ENCODE measurements at places on chromosomes 2 and 18. TPM values are rescaled to one million over a fixed set of nuclear protein-coding genes. Genes with fewer than 3 reads are reported as not detected.
A peak's percentile ranks its signal among the peaks of the same experiment; 100 is the strongest.

- no peaks in the 10 kb centered on the region for H3K36me3 ChIP-seq
- no peak overlapping the region for H3K27ac ChIP-seq
- DNase-seq, result no peak
- no peaks in the 10 kb centered on the region for H3K27me3 ChIP-seq
These were observed 195.1 kb downstream of the ACKR3 start for GRCh38 chr2:236764716-236765115.

DNA sequence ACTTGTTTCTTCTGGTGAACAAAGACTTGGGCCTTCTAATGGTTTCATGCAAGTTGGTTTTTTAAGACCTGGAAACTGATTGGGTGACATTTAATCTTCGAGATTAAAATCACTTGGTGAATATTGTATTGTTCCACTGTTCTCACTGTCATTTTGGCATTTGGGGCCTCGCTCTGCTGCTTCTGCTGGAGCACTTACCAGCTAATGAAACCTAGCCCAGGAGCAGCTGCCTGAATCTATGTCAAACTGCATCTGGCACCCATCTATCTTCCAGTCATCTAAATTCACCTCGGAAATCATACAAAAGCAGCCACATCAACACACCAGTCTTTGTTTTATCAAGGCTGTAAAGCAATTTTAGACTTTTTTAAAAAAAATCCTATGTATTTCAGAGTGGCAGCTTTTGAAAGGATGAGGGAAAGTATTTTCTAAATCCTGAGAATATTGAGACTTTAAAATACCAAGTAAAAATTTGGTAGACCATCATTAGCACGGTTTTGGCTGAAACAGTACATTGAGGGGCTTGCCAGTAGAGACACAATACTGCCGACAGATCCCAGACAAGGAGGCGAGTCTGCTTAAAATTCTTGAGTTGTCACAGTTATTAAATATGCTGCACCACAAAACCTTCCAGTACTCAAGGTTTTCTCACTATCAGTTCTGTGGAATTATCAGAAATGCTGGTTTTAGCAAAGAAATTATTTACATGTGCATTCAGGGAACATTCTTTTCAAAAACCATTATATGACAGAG, 26.1 kb upstream of the SERTAD2 start:
- DNase-seq, result no peak
- no peak overlapping the region for H3K27ac ChIP-seq
- H3K4me3 ChIP-seq, result no peak overlapping the region
- H3K27me3 ChIP-seq, result no peaks in the 10 kb centered on the region
- no peaks in the 10 kb centered on the region for H3K4me1 ChIP-seq
- no peaks in the 10 kb centered on the region for H3K36me3 ChIP-seq

- no peak overlapping the region for H3K27ac ChIP-seq
- H3K36me3 ChIP-seq, result no peaks in the 10 kb centered on the region
- no peaks in the 10 kb centered on the region for H3K27me3 ChIP-seq
- H3K4me1 ChIP-seq, result no peaks in the 10 kb centered on the region
These were observed 71.6 kb downstream of the PXDN start for GRCh38 chr2:1672738-1673137.

The IL36RN gene
- not detected for total RNA-seq

The PSMA8 gene
- total RNA-seq, result not detected

The TXNDC2 gene
- total RNA-seq, result not detected

The PLGLB2 gene
- total RNA-seq, result 1.8 TPM

- no peak overlapping the region for H3K27ac ChIP-seq
- H3K4me3 ChIP-seq, result no peak overlapping the region
- H3K36me3 ChIP-seq, result no peaks in the 10 kb centered on the region
- H3K4me1 ChIP-seq, result no peaks in the 10 kb centered on the region
These were observed 40.0 kb downstream of the STK25 start for GRCh38 chr2:241468476-241468781.

DNA sequence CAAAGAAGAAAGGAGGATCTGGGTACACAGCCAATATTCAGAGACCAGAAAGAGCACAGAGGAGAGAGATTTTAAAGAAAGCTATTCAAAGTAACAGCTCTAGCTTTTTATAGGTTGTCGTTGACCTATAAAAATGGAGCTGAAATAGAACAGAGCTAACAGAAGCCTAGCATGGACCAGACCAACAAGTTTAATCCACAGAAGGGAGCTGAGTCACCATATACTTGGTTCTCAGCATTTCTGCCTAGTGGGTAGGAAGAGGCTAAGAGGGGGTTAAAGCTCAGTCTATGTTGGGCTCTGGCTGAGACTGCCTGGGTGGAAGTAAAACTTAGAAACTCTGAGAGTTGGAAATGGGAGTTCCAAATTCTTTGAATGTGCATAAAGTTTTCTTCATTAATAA, 678.0 kb upstream of the CDH2 start:
- no peak overlapping the region for H3K27ac ChIP-seq
- H3K36me3 ChIP-seq, result no peaks in the 10 kb centered on the region
- H3K4me1 ChIP-seq, result no peaks in the 10 kb centered on the region
- DNase-seq, result no peak

DNA sequence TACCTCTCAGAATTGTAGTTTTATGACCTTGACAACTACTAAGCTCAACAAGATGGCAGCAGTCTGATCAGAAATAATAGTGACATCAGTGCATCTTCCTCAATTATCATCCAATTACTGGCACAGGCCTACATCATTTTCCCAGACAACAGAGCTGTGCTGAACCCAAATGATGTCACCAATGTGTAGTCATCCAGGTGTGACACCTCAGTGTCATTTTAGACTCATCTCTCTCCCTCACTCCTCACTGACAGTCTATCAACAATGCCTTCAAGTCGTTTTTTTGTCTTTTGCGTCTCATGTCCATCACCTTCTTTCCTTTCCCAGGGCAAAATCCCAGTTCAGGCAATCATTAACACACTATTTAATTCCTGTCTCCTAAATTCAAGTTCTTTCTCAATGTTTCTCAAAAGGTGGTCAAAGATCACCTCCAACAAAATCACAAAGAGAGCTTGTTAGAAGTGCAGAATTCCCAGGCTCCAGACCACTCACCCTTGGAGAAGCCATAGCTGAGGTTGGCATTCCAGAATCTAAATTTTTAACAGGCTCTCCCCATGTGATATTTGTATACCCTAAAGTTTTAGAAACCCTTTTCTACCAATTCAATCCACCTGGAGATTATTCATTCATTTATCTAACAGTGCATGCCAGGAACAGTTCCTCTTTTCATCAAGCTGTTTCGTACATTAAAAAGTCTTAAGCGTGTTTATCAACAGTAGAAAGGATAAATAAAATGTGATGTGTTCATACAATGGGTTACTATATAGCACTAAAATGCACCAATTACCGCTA, 125.3 kb upstream of the KLF7 start:
- no peak overlapping the region for H3K27ac ChIP-seq
- no peak overlapping the region for H3K4me3 ChIP-seq
- H3K4me1 ChIP-seq, result no peaks in the 10 kb centered on the region

- no peaks in the 10 kb centered on the region for H3K36me3 ChIP-seq
- H3K4me1 ChIP-seq, result peaks cover 77% of the 10 kb centered on the region
- DNase-seq, result peak; percentile 77
- H3K27me3 ChIP-seq, result no peaks in the 10 kb centered on the region
- H3K27ac ChIP-seq, result peak overlapping the region; percentile 83
These were observed 45.0 kb downstream of the SLC38A11 start for GRCh38 chr2:164910101-164910899.

GRCh38 chr18:25457601-25458000, 105.6 kb upstream of the ZNF521 start:
- no peak overlapping the region for H3K4me3 ChIP-seq
- no peaks in the 10 kb centered on the region for H3K36me3 ChIP-seq
- no peaks in the 10 kb centered on the region for H3K4me1 ChIP-seq
- no peak overlapping the region for H3K27ac ChIP-seq
- DNase-seq, result no peak

- H3K4me1 ChIP-seq, result no peaks in the 10 kb centered on the region
- H3K36me3 ChIP-seq, result no peaks in the 10 kb centered on the region
- H3K4me3 ChIP-seq, result no peak overlapping the region
- no peak overlapping the region for H3K27ac ChIP-seq
- DNase-seq, result no peak
- no peaks in the 10 kb centered on the region for H3K27me3 ChIP-seq
These were observed 6.1 kb upstream of the DCC start for GRCh38 chr18:52333860-52334259.

DNA sequence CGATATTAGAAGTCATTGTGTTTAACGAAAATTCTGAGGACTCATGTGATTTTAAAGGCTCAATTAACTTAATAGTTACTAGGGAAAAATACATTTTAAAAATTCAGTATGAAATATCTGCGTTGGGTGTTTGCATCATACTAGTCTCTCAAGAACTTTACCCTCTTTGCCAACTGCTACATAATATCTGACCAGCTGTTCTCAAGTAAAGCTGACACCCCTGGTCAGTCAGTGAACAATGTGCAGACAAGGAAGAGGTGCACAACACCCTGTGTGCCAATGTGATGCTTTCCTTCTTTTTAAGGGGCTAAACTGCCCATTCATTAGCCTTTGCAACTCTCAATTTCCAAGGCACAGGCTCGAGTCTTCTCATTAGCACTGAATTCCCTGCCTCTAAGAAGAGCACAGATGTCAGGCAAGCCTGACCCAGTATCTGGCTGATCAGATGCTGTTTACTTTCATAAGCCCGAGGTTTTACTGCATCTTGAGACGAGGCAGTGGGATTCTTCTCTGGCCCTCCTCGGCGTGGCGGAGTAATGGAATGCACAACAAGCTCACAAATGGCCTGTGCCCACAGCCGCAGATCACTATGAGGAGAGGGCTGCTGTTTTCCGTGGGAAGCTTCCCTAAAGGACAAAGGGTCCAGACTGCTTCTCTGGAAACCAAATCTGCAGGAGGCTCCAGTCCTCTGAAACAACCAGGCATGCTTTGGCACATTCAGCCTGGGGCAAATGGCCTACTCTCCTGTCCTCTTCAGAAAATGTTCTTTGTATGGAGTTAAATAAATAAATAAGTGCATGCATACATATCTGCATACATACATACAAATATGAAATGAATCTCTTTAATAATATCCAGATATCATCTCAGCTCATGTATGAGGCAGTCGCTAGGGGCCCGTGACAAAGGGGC, 240.3 kb downstream of the ZNF521 start:
- H3K36me3 ChIP-seq, result no peaks in the 10 kb centered on the region
- H3K27me3 ChIP-seq, result no peaks in the 10 kb centered on the region
- H3K4me1 ChIP-seq, result no peaks in the 10 kb centered on the region
- H3K4me3 ChIP-seq, result no peak overlapping the region
- DNase-seq, result no peak
- no peak overlapping the region for H3K27ac ChIP-seq

The RAB1A gene
- total RNA-seq, result 53.7 TPM

Data from body of pancreas (tissue), 4 donors.